ENCODE measurements at places on chromosomes 3 and 15.

DNA sequence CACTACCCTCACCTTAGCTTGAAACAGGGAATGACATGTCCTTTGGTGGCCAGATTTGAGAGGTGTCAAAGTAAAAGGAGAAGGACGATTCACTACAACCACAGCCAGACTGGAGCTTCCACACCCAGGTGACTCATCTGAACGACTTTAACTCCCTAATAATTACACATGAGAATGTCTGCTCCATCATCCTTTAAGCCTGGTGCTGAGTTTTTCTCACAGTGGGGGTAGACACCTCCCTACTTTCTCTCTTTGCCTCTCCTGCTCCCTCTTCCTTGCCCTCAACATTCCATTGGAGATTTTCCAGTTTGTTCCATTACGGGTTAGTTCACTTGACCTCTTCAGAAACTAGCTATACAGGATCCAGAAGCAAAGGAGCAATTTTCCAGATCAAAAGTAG, 154.3 kb upstream of the BHLHE40 start:
- DNase-seq = peak; percentile 10

DNA sequence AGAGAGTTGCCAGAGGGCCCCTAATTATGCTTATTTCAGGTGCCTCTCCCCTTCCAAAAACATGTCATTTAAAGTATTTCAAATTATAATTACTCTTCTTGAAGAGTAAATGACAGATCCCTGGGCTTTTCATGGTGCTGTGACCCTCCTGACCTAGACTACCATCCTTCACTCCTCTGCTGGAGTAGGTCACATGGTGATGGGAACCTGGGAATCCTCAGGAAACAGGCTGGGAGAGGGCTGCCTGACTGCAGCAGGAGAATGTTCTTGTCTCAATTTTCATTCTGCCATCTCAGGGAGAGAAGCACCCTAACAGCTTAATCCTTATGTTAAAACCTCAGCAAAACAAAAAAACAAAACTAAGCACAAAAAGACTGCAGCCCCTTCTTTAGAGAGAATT, 24.6 kb downstream of the PGBD4 start:
- no peak for DNase-seq

- DNase-seq = no peak
Observed at GRCh38 chr3:156553705-156554356, 1.1 kb downstream of the SSR3 start.

GRCh38 chr3:171753025-171753472, 57.2 kb downstream of the PLD1 start:
- no peak for DNase-seq

DNA sequence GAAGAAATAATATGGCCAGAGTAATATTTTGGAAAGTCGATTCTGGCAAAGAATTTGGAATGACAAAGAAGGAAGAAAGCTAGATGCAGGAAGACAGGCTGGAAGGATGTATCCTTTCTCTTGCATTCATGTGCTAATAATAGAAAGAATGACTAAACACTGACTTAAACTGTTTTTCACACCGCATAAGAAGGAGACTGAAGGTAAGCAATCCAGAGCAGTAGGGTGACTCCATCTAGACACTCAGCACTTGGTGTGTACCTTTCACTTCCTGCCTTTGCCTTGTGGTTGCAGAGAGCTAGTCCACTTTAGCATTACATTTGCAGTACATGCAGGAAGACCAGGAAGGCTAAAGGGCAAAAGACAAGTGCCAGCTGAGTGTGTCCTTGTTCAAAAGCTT, 234.6 kb downstream of the RBMS3 start:
- peak; percentile 11 for DNase-seq

Measured in NK-92 treated with Interleukin-12 subunit alpha and Interleukin-12 subunit beta, amount 100 ng/mL, for 24 hours (cell line).